Astrocyte of the spinal cord (primary cell): ENCODE measurements at places on chromosomes 3 and 15.

DNA sequence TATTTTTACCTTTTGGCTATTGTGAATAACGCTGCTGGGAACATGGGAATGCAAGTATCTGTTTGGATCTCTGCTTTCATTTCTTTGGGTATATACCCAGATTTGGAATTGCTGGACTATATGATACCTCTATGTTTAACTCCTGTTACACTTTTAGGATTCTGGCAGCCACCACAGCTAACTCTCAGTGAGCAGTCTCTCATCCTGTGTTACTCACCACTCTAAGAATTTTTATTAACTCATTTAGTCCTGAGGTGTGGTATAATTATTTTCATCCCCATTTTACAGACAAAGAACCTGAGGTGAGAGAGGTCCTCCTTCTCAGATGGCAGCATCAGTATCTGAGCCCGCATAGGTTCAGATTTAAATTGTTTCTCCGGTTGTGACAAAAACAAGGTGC, 1.1 kb downstream of the SPATA12 start:
- no peak for DNase-seq

DNA sequence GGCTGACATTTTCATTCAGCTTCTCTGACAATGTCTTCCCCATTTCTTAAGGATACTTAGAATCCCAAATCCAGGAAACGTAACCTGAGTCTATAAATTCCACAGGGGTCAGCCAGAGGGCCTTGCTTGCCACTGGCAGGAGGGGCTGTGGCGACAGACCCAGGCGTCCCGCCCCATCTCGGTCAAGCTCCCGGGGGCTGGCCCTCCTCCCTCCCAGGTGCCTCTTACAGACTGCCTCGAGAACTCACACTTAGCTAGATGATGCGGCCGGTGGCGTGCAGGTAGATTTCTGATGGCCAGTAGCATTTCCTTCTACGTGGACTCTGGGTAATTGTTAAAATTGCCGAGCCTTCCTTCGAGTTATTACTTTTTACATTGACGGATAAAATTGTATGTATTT, 172.5 kb downstream of the NSMCE3 start:
- DNase-seq = no peak

- DNase-seq = no peak
Measured at GRCh38 chr15:88012233-88012632, 244.3 kb downstream of the NTRK3 start.

DNA sequence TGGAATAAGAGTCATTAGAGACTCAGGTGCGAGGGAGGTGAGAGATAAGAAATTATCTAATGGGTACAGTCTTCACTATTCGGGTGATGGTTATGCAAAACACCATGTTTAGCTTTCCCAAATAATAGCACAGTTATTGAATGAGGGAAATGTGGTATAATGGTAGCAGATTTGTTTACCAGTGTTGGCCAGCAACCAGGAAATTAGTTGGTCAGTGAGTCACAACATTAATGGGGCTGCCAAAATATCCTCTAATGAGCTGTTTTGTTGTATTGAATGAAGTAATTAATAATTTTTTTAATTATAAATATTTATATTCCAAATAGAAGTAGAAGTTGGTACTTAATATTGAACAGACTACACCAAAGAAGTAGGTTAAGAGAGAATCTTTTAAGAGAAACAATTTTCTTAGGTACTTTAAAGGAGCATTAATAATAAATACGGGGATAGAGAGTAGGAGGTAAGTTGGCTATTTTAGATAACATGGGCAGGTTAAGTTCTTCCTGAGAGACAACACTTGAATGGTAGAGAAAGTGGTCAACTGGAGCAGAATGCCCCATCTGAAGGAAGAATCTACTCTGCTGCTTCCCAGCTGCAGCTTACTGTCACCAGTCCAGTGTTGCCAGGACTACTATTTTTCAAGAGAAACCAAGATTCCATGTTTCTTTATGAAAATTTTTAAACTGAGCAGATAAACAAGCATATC, 218.8 kb downstream of the UBE2E2 start:
- no peak for DNase-seq

DNA sequence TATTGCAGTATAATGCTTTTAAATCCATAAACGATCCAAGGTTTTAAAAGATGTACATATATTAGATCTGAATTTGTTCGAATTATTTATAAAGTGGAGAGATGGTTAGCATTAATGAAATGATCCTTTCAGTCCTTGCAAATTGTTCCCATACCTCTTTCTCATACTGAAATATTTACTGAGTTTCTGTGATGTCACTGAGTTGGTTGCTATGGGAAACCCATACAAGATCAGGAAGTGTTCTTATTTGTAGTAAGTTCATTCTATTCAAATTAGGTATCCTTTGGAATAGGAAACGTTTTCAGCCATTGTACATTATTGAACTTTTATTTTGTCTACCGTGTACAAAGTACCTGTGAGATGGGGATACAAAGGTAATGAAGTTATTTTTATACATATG, 73.2 kb upstream of the CHL1 start:
- DNase-seq = no peak

DNA sequence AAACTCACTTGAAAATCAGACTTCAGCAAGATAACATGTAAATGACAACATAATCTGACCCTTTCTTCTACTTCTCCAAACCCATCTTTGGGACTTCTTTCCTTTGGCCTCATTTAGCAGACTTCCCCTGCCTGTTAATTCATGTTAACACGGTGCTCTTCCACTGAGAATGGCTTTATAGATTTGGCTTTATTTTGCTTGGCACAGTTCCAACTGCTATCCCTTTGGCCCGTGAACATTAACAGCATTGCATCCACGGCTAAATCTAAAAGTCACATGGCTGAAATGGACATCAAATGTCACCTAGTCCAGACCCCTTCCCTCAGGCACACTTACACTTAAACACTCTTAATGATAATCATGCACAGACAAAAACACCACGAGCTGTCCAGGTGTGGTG, 3.8 kb downstream of the ZMAT3 start:
- no peak for DNase-seq

- DNase-seq = peak; percentile 98
Measured at GRCh38 chr3:195154793-195155535, 116.0 kb downstream of the XXYLT1 start.

DNA sequence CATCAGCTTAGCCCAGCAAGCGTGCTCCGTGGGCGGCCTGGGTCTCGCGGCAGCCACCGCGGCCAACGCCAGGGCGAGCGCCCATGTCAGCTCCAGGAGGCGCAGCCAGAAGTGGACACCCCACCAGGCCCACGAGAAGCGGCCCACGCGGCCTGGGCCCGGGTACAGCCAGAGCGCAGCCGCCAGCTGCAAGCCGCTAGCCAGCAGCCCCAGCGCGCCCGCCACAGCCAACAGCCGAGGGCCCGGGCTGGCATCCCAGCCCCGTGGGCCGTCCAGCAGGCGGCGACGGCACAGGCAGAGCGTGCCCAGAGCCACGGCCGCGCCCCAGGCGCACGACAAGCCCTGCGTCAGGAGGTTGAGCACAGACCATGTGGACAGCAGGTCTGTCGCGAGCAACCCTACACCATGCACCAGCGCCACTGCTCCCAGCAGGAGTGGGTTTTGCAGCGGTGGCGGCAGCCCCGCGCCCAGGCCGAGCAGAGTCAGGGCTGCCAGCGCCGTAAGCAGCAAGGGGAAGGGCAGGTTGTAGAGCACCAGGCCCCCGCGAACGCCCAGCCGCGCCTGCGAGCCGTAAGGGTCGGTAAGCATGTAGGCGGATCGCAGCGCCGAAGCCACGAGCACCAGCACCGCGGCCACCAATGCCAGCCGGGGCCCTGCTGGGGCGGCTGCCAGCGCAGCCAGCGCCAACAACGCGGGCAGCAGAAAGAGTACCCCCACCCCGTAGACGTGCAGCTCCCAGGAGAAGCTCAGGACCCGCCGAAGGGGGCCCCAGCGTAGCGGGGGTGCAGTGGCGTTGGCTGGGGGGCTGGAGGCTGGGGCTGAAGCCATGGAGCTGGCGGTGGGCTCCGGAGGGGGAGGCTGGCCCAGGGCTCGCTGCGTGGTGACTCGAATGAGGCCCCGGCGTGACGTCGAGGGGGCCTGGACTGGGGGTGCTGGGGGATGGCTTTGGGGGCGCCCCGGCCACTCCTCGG, 4.9 kb downstream of the PRRT3 start:
- peak; percentile 71 for DNase-seq
